ENCODE measurements at places on chromosomes 3 and 15.

- DNase-seq: no peak
Observed at GRCh38 chr15:31019986-31020385, 28.6 kb upstream of the MTMR10 start.

DNA sequence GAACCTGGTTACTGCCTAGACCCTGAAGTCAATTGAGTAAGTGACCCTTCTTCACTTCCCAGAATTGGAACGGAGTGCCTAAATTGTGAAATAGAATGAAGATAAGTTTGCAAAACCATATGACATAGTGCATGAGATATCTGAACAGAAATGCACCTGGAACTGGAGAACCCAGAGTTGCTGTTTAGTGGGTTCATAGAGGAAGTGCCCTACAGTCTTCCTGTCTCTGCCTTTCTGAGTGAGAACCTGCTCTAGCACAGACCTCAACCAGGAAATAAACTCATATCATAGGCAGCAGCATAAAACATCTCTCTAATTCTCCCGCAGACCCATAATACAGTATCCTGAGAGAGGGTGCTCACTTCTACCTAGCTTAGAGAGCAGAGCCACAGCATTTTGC lies 82.9 kb downstream of the EOMES start:
- DNase-seq: no peak

DNA sequence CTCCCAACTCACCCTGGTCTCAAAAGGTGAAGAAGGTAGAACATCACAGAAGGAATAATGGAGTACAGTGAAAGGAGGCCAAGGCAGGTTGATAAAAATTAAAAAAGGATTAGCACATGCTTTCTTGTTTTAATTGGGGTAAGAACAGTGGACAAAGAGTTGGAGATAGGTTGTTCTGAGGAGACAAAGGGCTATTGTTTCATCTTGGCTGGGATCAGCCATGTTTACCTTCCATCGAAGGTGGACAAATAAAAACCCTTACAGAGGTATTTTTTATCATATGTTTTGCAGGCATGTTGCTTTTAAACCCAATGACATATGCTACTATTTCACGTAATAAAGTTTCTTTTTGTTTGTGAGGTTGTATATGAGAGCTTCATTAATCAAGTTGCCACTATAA lies 12.9 kb downstream of the COMMD2 start:
- DNase-seq: no peak

GRCh38 chr3:151119188-151119587 lies 33.7 kb downstream of the MED12L start:
- DNase-seq: no peak

- DNase-seq: no peak
Observed at GRCh38 chr15:63818191-63818590, 15.6 kb downstream of the HERC1 start.

DNA sequence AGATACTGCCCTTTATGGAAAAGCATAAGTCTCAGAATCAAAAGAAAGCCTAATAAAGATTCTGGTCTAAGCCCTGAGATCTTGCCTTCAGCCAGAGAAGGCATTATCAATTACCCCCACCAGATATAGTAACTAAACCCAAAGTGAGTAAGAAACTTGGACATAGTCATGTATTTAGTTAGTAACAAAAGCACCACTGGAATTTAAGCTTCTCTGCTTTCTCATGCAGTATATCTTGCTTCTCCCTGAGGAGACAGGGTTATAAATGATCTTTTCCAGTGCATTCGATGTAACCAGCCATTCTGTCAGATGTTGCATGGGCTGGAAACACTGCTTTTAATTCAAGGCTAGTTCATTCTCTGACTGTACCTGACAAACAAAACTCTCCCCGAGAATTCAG lies 946.7 kb downstream of the NAALADL2 start:
- no peak for DNase-seq

- no peak for DNase-seq
Observed at GRCh38 chr15:51861557-51862359, 32.3 kb downstream of the TMOD3 start.

DNA sequence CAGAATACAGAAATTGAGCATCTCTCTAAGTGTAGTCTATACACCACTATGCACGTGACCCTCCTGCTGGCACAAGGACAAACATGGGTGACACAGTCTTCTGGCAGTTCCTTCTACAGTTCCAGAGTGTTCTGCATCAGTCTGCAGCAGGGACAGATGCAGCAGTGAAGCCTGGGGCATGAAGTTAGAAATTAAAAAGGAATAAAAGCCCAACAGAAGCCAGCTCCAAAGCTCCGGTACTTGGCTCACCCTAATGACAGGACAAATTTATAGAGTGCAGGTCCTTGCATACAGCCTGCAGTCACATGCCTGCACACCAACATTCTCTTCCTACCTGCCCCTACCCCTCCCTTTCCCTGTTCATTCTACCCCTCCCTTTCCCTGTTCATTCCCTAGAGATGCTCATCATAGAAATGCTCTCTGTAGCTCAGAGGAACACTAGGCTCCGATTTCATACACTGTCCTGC lies 15.0 kb downstream of the UACA start:
- no peak for DNase-seq

GRCh38 chr15:90184119-90184785 lies 16.9 kb upstream of the SEMA4B start:
- DNase-seq: no peak

GRCh38 chr15:42137461-42138261 lies 18.8 kb downstream of the PLA2G4F start:
- DNase-seq: peak; percentile 25

- no peak for DNase-seq
Observed at GRCh38 chr15:89097313-89097712, 9.1 kb downstream of the ABHD2 start.

- DNase-seq: no peak
Observed at GRCh38 chr3:71421475-71421819, 162.1 kb downstream of the FOXP1 start.

DNA sequence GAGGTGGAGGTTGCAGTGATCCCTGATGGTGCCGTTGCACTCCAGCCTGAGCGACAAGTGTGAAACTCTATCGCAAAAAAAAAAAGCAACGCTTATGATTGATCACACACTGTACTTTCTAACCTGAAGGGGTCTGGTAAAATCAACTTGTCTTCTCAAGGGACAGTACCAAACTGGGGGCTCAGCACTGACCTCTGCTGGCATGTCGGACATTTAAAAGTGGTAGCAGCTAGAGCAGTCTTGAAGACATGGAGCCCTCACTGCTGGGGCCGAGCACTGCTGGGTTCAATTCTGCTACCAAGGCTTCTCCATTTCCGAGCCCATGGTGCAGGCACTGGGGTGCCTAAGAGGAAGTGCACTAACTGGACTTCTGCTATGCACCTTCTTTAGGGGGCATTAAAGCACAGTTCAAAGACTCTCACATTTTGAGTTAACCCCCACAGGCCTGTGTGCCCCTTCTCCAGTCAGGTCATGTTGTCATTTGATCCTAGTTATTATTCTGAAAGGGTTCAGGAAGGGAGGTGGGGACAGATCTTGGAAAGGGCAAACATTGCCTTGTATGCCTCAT lies 26.4 kb upstream of the LAMP3 start:
- peak; percentile 14 for DNase-seq

DNA sequence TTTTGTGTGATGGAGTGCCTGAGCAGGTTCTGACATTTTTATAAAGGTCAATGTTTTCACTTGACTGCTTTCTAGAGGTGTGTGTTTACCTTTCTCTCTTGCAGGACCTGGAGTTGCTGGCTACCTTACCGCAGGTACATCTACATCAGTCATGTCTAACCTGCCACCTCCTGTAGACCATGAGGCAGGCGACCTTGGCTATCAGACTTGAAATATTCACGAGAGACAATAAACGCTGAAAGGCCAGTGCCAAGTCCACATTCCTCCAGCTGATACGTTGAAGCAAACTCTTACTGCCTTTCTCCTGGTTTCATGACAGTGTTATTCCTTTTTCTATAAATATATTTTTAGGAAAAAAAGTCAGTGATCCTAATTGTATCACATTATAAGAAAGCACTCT lies 59.0 kb upstream of the ACKR4 start:
- DNase-seq: no peak

- no peak for DNase-seq
Observed at GRCh38 chr3:152615681-152616080, 219.2 kb upstream of the P2RY1 start.

DNA sequence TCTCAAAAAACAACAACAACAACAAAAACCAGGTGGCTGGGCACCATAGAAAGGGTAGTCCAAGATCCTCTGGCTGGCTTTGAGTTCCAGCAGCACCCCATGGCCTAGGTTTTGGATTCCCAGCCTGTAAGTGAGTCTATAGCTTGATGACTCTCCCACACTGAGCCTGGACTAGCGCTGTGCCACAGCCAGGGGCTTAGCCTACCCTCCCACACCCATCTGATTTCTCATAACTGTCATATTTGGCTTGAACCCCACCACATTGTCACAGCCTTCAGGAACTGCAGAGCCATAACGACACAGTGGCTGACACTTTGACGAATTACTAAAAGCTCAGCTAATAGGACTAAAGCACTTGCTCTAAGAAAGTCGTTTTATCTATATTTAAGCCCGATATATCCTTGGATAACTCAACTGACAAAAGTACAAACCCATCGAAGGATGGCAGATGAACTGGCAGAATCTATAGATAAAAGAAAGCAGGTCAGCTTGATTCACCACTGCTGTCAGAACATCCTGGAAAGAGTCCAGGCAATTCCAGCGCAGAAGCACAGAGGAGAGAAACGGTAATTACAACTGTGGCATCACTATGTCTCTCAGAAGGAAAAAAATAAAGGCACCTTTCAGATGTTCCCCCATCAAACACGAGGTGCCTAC lies 62.1 kb downstream of the HOMER2 start:
- no peak for DNase-seq

DNA sequence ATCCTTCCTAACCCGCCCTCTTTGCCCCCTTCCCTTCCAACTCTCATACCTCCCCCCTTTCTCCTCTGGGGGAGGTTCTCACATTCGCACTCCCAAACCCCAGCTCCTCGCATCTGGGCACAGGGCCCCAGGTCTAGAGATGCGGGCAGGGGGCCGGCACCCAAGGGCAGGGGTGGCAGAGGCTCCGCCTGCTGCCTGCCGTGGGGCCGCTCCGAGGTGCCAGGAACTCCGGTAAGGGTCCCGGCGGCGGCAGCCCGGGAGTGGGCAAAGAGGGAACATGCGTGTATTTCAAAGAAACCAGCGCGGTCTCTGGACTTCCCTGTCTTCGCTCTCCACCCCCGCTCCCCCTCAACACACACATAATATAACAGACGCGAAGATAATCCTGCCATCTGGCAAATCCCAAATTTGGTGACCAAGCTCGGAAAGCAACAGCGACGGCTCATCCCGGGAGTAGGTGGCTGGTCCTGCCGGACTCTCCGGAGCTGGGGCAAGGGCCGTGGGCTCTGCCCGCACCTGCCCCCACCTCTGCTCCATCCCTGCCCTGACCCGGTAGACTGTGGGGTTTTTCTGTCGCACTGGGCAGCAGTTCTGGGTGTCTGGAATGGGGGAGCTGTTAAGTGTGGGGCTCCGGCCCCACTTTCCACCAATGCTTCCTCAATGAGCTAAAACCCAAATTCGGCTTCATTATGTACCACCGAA lies 31.0 kb downstream of the NR2F2 start:
- no peak for DNase-seq

GRCh38 chr3:80157546-80157945 lies 389.7 kb upstream of the ROBO1 start:
- no peak for DNase-seq

- no peak for DNase-seq
Observed at GRCh38 chr3:71579326-71579934, 4.1 kb downstream of the FOXP1 start.
